ENCODE measurements at places on chromosomes 16 and 17.

- peak; percentile 3 for DNase-seq
Measured at GRCh38 chr16:14405611-14406537, 224.2 kb downstream of the PARN start.

GRCh38 chr17:7011942-7012254 is 526 bp upstream of the RNASEK start:
- no peak for DNase-seq

- peak; percentile 40 for DNase-seq
Measured at GRCh38 chr17:42288803-42289610, 709 bp downstream of the STAT5A start.

GRCh38 chr17:56203430-56203829 is 50.2 kb downstream of the ANKFN1 start:
- DNase-seq = no peak

GRCh38 chr17:36501963-36502362 is 15.5 kb downstream of the ZNHIT3 start:
- DNase-seq = no peak

DNA sequence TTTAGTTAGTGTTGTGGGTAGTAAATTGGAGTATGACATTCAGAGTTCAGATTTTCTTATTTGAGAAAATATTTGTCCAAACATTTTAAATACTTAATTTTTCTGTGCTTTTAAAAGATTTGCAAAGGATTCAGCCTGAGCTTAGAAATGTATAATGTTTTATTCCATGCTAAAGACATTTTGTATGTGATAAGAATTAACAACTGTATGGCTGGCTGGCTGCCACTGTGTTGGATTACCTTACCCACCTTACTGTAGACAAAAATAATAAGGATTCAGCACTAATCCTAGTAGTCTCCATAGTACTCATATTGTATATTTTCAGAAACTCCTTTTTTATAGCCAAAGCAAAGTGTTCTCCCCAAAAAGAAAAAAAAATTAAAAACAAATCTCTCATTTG is 74.8 kb downstream of the TANC2 start:
- no peak for DNase-seq
